ENCODE measurements at places on chromosomes 6 and 20. TPM values are rescaled to one million over a fixed set of nuclear protein-coding genes. Genes with fewer than 3 reads are reported as not detected.

GRCh38 chr6:114941078-114941477 is 598.3 kb upstream of the HS3ST5 start:
- DNase-seq: no peak

GRCh38 chr20:24584538-24585356 is 115.3 kb downstream of the SYNDIG1 start:
- peak; percentile 22 for DNase-seq

- peak; percentile 18 for DNase-seq
Measured at GRCh38 chr6:16496991-16497801, 258.8 kb downstream of the GMPR start.

DNA sequence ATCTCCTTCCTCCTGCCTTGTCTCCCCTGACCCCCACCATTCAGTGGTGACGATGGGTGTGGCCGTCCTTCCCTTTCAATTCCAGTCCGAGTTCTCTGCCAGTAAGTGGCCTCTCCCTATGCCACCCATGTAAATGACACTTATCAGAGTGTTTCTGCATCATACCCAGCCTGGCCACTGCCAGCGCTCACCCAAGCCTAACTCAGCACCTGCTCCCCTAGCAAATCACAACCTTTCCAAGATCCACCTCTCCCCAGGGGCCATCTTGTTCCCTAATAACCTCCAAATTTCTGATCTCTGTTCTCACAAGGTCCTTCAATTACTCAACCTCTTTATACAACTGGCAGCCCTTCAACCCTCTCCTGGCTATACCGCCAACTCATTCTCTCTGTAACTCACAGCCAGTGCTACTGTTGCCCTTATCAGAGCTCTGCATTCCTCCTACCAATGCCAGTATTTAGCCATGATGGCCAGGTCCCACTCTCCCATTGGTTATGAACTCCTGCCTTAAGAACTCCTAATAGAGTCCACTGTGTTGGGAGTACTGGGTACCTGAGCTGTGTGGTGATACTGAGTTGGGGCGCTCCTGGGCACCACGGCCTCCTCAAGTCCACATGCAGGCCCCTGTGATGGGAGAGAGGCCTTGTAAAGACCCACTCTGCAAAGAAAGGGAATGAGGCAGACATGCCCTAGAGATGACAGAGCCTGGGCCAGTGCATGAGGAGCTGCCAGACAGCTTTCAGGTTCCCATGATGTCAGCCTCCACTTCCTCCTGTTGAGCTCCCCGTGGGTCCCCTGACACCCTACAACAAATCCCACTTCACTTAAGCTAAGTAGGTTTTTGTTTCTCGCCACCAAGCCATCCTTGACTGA is 187.4 kb upstream of the RREB1 start:
- no peak for DNase-seq

- peak; percentile 96 for DNase-seq
Measured at GRCh38 chr6:81752921-81753710, 635 bp upstream of the TENT5A start.

DNA sequence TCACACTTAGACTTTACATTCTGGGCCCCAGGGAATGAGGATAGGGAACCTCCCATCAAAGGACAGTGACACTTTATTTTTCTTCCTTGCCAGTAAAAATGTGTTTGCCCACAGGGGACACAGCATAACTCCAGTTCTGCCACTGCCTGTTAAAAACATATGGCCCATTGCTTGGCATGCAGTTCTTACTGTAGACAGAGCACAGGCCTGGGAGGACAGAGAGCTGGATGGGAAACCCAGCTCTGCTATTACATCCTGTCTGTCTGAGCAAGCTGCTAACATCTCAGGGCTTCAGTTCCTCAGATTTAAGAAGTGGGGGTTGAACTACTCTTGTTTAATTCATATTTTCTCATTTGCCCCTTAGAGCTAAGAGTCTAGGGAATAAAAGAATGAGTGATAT is 120.2 kb downstream of the AKAP7 start:
- no peak for DNase-seq

DNA sequence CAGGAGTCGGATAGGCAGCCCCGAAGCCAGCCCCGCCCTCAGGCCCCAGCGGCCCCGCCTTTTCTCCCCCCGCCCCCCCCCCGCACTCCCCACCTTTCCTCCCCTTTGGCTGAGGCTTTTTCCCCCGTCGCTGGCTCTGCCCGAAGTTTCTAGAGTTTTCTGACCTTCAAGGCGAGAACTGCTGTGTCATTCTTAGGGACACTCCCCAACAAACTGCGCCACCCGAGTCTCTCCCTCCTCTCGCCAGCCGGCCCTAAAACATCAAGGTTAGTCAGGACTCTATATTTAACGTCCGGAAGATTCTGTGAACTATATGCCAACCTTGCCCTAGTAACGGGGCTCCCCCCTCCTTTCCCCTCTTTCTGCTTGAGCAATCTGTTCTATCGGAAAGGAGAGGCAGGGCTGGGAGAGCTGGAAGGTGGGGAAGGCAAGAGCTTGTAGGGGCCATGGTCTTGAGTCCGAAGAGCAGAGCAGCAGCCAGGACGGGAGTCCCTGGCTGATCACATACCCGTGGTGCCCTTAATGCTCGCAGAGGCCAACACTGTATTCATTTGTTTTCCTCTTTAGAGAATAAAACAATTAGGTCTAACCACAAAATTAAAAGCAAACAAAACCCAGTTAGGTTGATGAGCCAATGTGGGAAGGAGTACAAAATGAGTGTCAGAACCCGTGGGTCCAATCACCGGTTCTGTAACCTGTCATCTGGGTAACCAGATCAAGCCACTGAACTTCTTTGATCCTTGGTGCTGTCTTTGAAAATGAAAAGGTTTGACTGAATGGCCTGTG is 5.3 kb upstream of the HSPA1B start:
- DNase-seq: peak; percentile 88

DNA sequence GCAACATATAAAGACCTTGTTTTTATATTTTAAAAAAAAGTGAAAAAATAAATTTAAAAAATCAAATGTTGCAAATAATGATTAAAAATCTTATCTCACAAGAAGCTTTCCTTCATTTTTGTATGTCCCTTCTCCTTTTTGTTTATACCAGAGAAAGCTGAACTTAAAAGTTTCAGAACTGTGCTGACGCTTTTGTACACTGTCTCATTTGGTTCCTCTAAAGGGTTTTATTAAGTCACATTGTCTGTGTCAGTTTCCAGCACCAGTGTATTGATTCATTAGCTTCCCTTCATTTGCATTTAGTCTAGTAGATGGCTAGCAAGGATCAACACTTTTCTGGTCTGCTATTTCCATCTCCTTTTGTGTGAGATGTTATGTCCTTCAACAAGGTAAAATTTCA is 6.7 kb downstream of the PCED1A start:
- no peak for DNase-seq

GRCh38 chr6:52746213-52746612 is 17.1 kb downstream of the GSTA2 start:
- no peak for DNase-seq

DNA sequence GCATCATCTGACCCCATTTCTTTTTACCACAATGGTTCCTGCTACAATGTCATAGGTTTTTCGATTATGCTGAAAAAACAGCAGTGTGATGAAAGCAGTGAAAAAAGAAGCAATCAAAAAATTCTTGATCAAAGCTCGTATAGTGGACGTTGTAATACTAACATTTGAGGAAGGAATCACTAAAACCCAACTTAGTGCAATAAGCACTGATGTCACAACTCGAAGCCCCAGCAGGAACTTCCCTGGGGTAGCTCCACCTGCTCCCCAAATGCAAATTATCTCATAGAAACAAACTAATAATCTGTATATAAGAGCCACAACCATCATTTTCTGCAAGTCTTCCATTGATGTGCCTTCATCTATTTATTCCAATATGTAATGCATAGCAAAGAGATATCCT is 285.6 kb upstream of the SGK1 start:
- no peak for DNase-seq

DNA sequence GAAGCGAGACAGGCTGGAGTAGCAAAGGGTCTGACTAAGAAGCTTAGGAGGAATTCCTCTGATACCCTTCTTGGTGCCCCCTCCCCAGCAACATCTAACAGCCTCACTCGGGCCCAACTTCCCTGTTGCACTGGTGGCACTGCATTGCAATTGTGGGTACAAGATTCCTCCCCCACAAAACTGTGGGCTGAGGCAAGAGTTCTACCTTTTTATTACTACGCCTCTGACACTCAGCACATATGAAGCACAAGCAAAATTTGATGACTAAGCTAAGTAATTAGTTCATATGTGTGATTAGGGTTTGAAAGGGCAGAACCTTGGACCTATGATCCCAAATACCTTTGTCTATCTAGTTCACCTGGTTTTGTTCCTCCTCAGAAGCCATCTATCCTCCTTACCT is 83.5 kb downstream of the ZHX3 start:
- DNase-seq: no peak

GRCh38 chr6:52557389-52558265 is 19.2 kb downstream of the TRAM2 start:
- DNase-seq: no peak

DNA sequence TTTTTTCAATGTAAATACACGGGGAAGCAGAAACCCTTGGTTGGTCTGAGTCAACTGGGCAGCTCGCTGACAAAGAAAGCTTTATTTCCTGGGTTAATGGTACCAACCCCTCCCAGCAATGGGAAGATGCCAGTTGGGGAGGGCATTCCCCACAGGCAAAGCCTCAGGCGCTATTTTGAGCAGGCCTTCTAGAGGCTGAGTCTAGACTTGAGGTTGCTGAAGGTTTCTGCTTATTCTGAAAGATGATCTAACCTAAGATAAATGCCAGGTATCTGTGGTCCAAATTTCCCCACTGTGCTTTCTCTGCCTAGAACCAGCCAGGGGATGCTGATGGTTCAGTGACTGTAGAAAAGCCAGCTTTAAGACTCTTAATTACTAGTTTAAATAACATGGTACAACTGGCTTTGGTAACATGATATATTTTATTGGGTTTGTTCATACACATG is 172.5 kb upstream of the JARID2 start:
- DNase-seq: peak; percentile 88

DNA sequence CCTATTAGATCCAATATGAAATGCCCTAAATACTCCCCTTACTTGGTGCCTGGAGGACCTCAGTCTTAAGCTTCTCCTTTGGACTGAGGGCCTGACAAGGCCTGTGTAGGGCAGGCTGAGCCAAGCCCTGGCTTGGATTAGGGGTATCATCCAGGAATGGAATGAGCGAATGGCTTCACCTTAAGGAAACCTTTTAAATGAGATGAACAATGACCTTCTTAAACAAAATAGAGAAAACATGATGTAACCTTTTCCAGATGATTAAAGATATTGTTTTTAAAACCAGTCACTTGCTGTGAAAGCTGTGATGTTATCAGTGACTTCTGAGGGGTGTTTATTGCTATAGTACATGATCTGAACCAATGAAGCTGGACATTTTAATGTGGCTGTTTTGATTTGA is 55.5 kb downstream of the TRAF3IP2 start:
- DNase-seq: no peak

DNA sequence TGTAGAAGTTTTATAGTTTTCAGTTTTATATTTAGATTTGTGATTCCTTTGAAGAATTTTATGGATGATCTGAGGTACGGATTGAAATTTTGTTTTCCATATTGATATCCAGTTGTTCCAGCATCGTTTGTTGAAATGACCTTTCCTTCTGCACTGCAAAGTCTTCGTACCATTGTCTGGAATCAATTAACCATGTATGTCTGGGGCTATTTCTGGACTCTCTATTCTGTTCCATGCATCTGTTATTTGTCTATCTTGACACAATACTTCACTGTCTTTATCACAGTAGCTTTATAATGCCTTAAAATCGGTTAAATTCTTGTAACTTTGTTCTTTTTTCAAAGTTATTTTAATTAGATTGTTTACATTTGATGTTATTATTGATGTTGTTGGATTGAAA is 154.9 kb downstream of the FARS2 start:
- DNase-seq: no peak

DNA sequence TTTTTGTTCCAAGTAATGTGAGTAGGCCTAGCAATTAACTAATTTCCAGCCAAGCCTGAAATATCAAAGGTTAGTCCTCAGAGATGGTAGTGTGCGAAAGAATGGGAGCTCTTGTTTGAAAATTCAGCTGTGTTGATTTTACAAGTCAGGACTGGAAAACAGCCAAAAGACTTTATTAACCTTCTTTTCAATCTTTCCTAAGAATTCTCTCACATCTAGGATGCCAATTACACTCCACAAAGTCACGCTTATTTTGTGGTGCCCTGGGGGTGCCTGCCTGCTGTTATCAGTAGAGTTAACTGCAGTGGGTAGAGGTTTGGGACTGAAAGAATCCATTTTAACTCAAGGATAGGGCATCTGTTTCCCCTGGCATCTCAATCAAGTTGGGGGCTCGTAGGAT is 30.7 kb upstream of the MAP3K4 start:
- no peak for DNase-seq

DNA sequence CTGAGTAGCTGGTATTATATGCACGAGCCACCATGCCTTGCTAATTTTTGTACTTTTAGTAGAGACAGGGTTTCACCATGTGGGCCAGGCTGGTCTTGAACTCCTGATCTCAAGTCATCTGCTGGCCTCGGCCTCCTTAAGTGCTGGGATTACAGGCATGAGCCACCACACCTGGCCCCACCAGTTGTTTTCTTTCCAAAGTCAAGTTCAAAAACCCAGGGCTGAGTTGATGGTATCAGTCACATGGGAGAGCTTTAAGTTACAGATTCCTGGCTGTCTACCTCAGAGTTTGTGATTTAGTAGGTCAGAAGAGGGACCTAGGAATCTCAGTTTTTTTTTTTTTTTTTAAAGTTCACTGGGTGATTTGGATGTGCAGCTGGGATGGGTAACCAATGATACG is 107.7 kb downstream of the SCP2D1 start:
- DNase-seq: no peak

DNA sequence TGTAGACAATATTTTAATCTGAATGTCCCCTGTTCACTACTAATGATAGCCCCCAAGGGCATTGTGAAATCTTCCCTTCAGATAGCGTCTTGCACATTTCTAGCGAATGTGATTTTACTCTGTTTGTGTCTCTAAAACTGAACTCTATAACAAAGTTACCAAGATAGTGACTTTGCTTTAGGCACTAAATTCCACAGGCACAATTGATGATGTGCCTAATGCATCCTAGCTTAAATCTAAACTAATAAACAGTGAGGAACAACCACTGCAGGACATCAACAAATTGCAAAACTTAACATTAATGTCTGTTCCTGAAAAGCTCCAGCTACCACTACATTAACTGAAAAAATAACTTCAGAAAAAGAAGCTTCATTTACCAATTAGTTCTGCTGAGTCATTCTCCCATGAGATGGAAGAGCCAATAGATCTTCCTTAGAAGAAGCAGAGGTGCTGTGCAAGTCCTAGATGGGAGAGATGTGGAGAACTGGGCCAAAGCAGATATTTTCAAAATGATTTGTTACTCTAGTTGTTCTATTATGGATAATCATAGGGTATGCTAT is 1065.0 kb downstream of the EPHA7 start:
- no peak for DNase-seq

GRCh38 chr20:34907616-34908469 is 31.4 kb downstream of the ACSS2 start:
- DNase-seq: peak; percentile 91

- peak; percentile 88 for DNase-seq
Measured at GRCh38 chr6:111625461-111626391, 20.0 kb upstream of the TRAF3IP2 start.

- no peak for DNase-seq
Measured at GRCh38 chr6:4665489-4666417, 110.5 kb upstream of the CDYL start.

Gene MYO6
- total RNA-seq: 9.5 TPM

Gene BFSP1
- 8.3 TPM for total RNA-seq

Gene CLPSL1
- not detected for total RNA-seq

Gene ULBP2
- 6.6 TPM for total RNA-seq

Gene PLA2G7
- not detected for total RNA-seq

Gene PRL
- total RNA-seq: not detected

Gene RIN2
- total RNA-seq: 31.6 TPM

Gene RRAGD
- total RNA-seq: 22.7 TPM

Gene PANK2
- total RNA-seq: 37.7 TPM
